ENCODE measurements at places on chromosomes 1 and 21.

GRCh38 chr1:180310095-180310494, 80.0 kb downstream of the LHX4 start:
- DNase-seq, result no peak

DNA sequence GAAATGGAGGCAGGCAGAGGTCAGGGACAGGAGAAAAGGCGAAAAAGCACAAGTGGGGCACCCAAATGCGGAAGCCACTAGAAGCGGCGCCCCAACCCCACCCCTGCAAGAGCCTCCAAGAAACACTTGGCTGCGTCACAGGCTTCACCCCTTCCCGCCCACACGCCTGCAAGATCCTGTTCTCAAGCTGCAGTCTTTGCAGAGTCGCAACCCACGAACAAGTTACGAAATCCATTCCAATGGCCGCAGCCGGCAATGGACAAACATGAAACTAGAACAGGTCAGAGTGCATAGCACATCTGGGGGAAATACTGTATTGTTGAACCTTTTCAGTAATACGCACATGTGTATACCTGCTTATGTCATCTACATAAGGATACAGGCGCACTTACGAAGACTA, 103.6 kb downstream of the PSMG1 start:
- no peak for DNase-seq

- no peak for DNase-seq
These were observed 81.4 kb downstream of the CYYR1 start for GRCh38 chr21:26491663-26492062.

DNA sequence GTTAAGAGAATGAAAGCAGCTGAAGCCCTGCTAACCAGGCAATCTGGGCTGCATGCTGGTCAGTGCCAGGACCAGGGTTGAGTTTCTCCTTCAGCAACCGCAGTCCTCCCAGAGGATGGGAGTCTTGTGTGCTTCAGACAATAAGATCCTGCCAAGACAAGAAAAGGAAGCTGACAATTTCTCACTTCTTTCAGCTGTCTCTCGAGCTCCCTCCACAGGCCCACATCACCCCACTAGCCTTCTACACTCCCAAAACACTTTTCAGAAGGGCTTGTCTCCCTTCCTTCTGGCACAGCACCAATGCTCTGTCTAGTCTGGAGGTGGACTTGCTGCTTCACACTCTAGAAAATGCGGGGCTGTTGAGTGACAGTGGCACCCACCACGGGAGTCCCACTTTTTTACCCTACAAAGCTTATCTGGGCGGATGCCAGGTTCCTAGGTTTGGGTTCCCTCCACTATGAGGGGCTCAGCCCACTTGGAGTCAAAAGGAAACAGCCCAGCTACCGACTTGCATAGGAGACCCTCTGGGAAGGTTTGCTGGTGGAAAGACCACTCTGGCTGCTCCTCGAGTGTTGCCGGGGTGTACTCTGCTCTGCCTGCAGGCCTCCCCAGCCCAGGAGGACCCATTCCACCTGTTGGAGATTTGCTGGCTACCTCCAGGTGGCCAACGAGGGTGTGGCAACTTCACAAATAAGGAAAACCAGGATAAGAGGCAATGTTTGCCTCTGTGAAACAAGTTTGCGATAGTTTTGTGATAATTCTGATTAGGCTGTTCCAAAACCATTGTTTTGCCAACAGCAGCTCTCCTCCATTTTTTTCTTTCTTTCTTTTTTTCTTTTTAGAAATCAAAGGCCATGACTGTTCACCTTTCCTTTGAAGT, 68.9 kb downstream of the TENT5C start:
- no peak for DNase-seq

GRCh38 chr1:39969531-39970270, 14.8 kb downstream of the MFSD2A start:
- no peak for DNase-seq

DNA sequence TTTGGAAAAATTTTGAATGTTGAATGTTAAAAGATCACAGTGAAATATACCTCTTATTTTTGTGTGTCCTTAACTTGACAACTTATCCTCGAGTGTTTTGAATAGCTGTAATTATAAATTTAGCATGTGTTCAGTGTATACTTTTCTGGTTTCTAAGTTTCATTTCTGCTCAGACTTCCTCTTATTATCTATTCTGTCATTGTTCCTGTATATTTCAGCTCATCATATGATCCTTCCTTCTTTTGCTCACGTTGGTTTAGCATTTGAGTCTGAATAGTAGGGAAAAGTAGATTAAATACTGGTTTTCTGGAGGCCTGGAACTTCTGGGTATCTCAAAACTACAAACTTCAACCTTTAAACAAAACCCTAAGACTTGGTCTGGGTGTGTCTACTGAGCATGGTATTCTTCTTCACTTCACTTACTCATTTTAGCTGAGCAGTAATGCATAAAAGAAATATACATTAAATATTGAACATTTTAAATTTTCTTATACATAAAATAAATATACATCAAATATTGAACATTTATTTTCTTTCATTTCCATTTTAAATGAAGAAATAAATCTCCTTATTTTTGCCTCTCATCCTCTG, 3.3 kb upstream of the ATP6V1G3 start:
- DNase-seq, result no peak

- DNase-seq, result no peak
These were observed 159.1 kb downstream of the EDEM3 start for GRCh38 chr1:184595596-184595995.

- no peak for DNase-seq
These were observed 17.2 kb upstream of the PRSS38 start for GRCh38 chr1:227798078-227798802.

- DNase-seq, result no peak
These were observed 3.8 kb downstream of the STMN1 start for GRCh38 chr1:25902462-25902861.
